Neural progenitor cell (in vitro differentiated cells): ENCODE measurements at places on chromosomes 2 and 18. TPM values are rescaled to one million over a fixed set of nuclear protein-coding genes. Genes with fewer than 3 reads are reported as not detected.
A peak's percentile ranks its signal among the peaks of the same experiment; 100 is the strongest.

- peak; percentile 49 for DNase-seq
Observed at GRCh38 chr18:907885-908757, 3.5 kb downstream of the ADCYAP1 start.

- no peak for DNase-seq
Observed at GRCh38 chr2:11506611-11506969, 27.3 kb upstream of the GREB1 start.

DNA sequence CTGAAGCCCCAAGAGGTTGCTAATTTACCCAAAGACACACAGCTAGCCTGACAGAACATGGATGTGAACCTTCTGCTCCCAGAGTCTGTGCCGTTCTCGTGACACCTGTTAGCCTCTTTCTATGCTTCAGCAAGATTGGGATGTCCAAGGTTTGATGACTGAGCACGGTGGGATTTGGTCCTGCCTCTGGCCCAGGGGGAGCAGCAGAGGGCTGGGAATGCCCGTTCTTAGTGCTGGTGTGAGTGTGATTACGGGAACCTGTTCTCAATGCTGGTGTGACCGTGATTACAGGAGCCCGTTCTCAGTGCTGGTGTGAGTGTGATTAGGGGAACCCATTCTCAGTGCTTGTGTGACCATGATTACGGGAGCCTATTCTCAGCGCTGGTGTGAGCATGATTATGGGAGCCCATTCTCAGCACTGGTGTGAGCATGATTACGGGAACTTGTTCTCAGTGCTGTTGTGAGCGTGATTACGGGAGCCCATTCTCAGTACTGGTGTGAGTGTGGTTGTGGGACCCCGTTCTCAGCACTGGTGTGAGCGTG lies 67.3 kb upstream of the SNTG2 start:
- no peak for DNase-seq

ATP9B gene
- total RNA-seq: 33.2 and 33.5 TPM in 2 replicates

GPR45 gene
- not detected in 2 replicates for total RNA-seq

TTR gene
- 1.8 TPM in 1 of 2 replicates, not detected in the other for total RNA-seq

PTGR3 gene
- 7.5 and 13.0 TPM in 2 replicates for total RNA-seq
